ENCODE measurements at places on chromosomes 1 and 21.

- no peak for DNase-seq
These were observed 38.8 kb upstream of the STMN1 start for GRCh38 chr1:25944986-25945385.

GRCh38 chr21:46095814-46096595 is 1.9 kb upstream of the COL6A2 start:
- DNase-seq = no peak

GRCh38 chr1:2525920-2526823 is at the start of gene PANK4:
Gene PANK4 (minus strand): TSS chr1:2526596. CDS start chr1:2526587, 9 bp downstream.
- DNase-seq = peak; percentile 77

GRCh38 chr1:149844101-149844500 is 55.3 kb upstream of the BOLA1 start:
- no peak for DNase-seq

GRCh38 chr1:58854576-58854975 is 70.7 kb upstream of the JUN start:
- no peak for DNase-seq

DNA sequence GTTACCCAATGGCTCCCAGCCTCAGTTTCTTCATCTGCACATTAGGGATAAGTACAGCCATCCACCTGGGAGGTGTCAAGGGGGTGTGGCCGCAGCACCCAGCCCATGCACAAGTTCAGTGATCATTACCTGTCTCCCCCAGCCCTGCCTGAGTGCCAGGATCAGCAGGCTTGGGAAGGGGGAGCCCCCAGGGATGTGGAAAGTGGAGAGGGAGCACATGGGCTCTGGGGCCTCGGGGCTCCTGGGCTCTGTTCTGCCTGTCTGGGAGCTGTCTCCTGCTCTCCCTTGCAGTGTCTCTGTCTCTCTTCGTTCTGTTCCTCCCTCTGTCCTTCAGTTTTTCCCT is 10.8 kb upstream of the PADI1 start:
- no peak for DNase-seq

GRCh38 chr21:37710546-37711285 is 205.5 kb downstream of the KCNJ6 start:
- DNase-seq = no peak

GRCh38 chr1:214327514-214327913 is 46.6 kb downstream of the SMYD2 start:
- DNase-seq = no peak

- no peak for DNase-seq
These were observed 94.3 kb upstream of the MPC2 start for GRCh38 chr1:168031198-168031597.

- DNase-seq = no peak
These were observed 459.2 kb upstream of the RUNX1 start for GRCh38 chr21:35508139-35508888.

- DNase-seq = no peak
These were observed 18.4 kb upstream of the PLEKHG5 start for GRCh38 chr1:6509919-6510291.

DNA sequence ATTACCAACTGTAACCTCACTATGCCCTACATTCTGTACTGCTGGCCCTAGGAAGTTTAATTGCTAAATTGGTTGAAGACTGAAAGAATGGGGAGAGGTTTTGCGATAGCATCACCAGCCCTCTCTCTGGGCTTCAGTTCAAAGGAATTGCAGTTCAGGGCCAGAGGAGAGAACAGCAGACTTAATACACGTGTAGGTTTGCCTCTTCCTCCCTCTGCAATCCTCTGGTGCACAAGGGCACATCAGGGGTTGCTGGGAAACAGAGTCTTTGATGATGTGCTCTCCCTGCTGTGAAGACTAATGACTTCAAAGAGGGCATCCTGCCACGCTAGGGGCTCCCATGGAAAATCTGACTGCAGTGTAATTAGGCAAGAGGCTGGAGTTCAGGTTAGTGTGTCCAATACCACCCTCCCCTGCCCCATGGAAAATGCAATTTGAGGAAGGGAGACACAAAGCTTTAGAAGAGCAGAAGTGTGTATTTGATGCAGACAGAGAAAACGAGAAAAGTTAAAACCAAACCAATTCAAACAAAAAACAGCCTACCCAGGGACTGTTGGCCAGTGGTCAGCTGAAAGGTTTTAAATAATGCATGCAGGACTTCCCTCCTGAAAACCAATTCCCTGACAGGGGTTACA is 167.9 kb downstream of the ASTN1 start:
- DNase-seq = no peak

DNA sequence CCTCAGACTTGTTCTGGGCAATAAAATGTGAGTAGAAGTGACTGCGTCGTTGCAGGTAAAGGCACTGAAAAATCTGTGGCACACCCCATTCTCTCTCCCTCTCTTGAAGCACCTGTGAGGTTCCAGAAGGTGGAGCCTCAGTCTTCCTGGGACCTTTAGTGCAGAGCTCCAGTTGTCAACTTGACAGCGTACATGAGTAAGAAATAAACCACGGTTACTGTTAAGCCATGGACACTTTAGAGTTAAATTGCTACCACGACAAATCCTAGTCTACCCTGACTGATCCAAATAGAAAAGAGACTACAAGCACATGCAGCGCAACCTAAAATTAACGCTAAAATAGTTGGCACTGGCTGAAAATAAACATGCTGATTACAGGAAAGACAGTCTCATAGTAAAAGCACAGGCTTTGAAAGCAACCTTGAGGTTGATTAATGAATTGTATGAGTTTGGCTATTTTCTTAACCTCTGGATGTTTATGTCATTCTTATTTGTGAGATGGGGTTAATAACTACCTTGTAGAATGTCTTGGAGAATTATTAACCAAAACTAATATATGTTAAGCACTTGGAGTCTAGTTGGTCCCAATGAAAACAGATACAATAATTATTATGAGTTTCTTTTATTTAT is 93.0 kb upstream of the PLPPR4 start:
- no peak for DNase-seq

- no peak for DNase-seq
These were observed 7.7 kb downstream of the ARHGEF19 start for GRCh38 chr1:16204634-16205333.

DNA sequence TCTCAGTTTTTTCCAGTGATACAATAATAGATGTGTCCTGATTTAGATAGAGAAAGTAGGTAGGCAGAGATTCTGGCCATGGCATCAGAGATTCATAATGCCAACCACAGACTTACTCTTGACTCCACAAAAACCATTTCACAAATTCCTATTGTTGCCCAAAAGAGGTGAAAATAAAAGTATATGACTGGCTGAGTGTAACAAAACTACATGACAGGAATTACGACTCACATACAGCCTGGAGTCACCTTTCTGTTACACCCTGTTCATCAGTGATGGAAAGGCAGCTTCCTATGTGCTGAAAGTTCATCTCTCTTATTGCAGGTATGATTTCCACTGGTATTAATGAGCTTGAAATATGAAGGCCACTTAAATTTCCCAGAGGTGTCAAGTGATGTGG is 72.3 kb downstream of the MPZL1 start:
- no peak for DNase-seq

DNA sequence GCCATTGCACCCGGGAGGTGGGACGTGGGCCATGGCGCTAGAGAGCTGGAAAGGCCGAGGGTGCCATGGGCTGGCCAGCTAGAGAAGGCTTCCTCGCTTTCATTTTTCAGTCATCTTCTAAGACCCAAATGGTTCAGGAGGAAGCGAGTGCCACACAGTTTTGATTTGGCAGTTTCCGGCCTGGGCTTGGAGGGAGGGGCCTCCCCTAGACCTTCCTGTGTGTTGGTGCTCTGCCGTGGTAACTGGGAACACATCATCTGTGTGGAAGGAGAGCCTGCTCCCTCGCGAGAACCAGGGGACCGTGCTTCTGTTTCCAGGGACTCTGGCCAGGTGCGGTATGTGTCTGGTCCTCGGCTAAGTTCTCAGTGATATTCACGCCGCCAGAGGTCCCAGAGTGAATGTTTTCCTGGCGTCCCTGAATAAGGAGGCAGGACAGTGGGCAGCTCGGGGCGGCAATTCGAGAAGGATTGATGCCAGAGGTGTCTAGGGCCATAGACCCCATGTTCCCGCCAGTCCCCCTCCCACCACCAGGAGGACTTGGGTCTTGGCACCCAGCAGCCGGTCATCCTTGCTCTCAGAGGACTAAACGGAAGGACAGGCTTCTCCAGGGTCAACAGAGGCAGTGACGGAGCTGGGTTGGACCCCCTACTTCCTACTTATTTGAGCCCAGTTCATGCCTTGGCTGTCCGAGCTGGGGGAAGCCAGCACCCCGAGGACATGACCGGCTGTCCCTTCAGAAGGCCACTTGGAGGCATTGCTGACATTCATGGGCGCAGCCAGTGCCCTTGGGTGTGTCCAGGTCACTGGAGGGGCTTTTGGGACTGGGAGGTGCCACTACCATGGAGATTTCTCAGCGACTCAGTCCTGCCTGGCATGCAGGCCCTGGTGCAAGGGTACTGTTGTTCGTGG is 2.7 kb upstream of the NPHP4 start:
- DNase-seq = peak; percentile 50

- DNase-seq = no peak
These were observed 334.0 kb upstream of the FMN2 start for GRCh38 chr1:239757716-239758115.

- no peak for DNase-seq
These were observed 9.5 kb downstream of the ATP1B1 start for GRCh38 chr1:169115891-169116585.

GRCh38 chr1:32363713-32364112 is 1.4 kb downstream of the TSSK3 start:
- no peak for DNase-seq

- no peak for DNase-seq
These were observed 4.7 kb upstream of the SPATA45 start for GRCh38 chr1:212852105-212852688.

DNA sequence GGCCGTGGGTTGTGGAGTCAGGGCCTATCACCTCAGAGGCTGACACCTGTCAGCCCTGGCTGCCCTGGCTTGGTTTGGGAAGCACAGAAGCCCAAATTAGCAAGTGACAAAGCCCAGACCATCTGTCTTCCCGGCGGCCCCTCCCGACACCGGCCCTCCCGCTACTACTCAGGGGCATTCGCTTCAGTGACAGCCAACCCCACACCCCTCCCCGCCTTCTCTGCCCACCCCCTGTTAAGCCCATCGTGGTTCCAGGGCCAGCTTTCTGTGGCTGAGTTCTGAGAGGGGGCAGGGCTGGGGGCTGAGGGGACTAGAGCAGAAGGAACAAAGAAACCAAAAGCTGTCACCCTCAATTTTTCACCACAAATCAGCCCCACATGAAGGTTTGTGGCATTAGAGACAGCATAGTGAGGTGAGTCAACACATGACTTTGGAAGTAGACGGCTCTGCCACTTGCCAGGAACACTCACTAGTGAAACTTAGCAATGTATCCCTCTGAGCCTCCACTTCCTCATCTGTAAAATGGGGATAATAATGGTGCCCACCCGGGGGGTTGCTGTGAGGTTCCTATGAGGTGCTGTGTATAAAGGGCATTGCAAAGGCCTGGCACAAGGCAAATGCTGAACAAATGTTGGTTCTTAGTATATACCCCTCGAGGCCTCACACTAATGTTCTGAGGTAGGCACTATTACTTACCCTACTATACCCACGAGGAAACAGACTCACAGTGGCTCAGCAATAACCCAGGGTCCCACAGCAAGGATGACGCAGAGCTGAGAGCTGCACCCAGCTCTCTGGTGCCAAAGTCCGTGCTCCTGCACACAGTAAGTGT is 5.2 kb upstream of the TNNI1 start:
- no peak for DNase-seq

- no peak for DNase-seq
These were observed 2.1 kb downstream of the KCNN3 start for GRCh38 chr1:154867841-154868605.

GRCh38 chr1:234505769-234506102 is 26.8 kb upstream of the TARBP1 start:
- DNase-seq = no peak

- no peak for DNase-seq
These were observed 29.0 kb upstream of the PPM1J start for GRCh38 chr1:112744009-112744578.

DNA sequence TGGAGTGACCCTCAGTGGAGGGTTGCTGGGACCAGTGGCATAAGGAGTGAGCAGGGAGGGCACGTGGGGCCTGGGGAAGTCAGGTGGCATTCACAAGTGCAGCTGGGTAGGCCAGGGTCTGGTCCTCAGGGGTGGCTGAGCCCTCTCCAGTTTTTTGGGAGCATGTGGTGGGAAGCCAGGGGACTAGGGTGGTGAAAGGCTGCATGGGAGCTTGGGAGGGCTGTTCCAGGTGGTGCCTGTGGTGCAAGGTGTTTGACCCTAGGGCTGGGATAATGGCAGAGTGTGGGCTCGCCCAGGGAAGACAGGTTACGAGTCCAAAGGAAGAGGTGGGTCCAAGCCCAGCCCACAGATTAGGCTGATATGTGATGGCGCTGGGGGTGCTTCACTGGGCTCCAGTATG is 30.5 kb downstream of the MAN1C1 start:
- no peak for DNase-seq

DNA sequence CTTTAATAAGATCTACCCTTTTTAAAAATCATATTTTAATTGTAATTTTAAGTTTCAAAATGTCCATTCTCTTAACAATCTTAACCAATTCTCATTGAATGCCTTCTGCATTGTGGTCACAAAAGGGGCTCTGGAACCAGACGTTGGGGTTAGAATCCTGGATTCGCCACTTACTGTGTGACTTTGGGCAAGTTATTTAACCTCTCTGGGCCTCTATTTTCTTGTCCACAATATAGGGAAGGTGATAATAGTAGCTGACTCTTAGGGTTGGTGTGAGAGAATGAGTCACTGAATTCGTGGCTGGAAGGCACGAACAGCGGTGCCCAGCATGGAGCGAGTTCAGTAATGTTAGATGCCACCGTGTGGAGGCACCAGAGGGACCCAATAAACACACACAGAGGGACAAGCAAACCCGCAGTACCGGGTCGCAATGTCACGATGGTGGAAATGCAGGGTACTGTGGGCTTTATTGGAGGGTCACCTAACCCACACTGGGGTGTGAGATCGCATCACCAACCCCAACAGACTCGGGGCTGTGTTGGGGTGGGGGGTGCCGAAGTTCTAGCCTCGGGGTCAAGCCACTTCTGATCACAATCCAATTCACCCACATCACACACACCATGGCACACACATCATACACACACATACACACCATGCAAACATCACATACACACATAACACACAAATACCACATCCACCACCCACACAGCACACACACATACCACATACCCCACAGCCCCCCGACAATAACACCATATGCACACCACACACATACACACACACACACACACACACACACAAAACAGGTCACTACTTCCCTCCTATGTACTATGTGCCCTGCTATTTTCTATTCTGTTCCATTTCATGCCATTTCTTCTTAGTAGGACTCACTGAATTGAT is 27.0 kb upstream of the IFNAR2 start:
- no peak for DNase-seq
